ENCODE measurements at places on chromosomes 4 and X.

GRCh38 chrX:45050558-45050957 is 150.1 kb downstream of the DIPK2B start:
- no peak for DNase-seq

DNA sequence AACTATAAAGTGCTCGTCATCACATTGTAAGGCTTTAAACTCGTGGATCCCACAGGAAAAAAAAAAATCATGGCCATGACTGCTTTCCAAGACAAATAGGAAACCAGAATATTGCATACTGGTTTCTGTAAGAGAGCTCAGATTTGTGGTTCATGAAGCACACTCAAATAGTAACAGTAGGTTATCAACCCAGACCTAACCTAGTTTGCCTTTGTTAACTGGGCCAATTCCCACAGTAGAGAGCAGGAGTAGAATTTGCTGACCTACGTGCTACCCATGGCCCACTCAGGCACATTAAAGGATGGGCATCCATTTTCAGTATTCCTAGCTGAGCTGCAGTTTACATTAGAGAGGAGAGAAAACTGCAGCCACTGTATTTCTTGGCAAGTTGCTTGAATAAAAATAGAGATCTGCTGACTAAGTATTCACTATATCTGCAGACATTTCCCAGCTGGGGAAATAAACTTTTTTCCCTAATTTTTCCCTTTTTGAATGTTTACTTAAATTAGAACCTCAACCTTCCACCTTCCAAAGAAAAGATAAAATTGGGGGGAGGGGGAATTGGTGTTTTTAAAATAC is 218.5 kb downstream of the SPANXN3 start:
- DNase-seq, result no peak

DNA sequence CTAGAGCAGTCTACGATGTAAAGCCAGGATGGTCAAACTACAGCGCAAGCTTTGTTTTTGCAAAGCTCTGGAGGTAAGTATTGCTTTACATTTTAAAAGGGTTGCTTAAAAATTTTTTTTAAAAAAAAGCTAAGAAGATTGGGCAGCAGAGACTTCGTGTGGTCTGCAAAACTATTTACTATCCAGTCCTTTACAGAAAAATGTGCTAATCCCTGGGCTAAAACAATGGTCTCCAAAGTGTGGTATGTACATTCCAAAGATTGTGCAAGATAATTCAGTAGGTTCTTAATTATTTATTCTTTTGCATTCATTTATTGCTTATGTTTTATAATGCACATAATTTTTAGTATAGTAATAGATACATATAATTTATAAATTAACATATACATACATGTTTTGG is 113.2 kb downstream of the MFAP3L start:
- DNase-seq, result no peak

GRCh38 chr4:141155586-141155985 is 22.3 kb upstream of the RNF150 start:
- no peak for DNase-seq

All from A673 (cell line).